NCI-H1092 (cell line): ENCODE measurements at places on chromosomes 4 and X.

- no peak for DNase-seq
These were observed 964.4 kb downstream of the RPA4 start for GRCh38 chrX:97847885-97848679.

GRCh38 chrX:132442691-132443090 lies 46.1 kb downstream of the MBNL3 start:
- no peak for DNase-seq

GRCh38 chrX:67555578-67556203 lies 11.9 kb downstream of the AR start:
- no peak for DNase-seq

DNA sequence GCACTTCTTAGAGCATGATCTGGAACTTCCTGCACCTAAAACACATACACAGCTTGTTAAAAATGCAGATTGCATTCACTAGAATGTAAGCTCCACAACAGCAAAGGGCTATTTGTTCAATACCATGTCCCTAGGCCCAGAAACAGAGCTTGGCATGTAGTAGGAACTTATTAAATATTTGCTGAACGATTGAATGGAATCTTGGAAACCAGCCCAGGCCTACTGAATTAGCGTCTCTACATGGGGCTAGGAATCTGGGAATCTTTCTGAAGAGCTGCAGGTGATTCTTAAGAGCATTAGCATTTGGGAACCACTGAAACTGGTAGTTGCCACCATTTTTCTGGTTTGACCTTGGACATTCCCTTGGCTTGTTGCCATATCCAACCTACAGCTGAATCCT lies 234.1 kb downstream of the STIM2 start:
- peak; percentile 32 for DNase-seq

- no peak for DNase-seq
These were observed 73.6 kb downstream of the SNX25 start for GRCh38 chr4:185282968-185283367.

GRCh38 chrX:50117476-50117875 lies 83.3 kb downstream of the AKAP4 start:
- DNase-seq: no peak

DNA sequence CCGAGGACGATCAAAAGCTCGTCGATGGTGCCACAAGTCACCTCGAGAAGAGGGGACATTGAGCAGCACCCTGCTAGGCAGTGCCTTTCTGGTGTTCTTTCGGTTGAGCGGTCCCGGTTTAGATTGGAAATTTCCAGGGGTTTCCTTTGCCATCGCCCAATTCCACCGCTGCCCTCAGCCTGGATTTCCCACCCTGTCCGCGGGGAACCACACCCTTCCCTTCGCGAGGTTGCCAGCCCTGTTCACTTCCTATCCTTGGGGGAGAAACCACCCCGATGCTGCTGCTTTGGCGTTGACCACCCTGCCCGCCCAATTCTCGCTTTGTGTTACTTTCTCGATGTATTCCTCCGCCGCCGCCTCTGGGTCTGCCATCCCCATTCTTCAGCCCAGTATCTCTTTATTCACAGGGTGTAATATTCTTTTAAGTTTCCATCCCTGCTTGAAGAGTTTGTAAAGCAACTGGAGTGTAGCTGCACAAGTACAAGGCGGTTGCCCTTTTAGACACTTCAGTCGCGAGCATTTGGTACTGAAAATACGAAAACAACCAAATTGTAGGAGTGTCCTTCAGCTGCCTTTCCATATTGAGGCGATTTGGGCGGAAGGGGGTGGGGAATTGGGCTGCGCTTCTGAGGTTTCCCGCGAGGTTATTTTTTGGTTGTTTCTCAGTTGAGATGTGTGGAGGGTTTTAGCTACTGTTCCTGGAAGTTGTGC lies 1.1 kb downstream of the OGT start:
- DNase-seq: peak; percentile 36

DNA sequence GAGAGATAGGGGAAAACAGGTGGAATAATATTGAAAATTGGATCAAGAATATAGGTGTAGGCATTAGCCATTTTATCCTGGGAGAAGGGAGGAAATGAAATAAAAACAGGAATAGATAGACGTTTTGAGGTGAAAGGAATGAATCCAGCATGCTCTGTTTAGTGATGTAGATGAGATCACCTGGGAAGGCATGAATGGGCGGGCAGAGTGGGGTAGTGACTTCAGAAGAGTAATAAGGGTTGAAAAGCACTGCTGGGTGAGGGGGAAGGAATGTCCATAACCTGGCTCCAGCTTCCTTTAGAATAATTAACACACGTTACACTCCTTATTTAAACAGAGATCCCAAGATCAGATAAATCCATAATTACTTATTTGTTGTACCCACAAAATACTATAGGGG lies 191.1 kb upstream of the ANXA3 start:
- DNase-seq: no peak

- DNase-seq: no peak
These were observed 27.4 kb downstream of the WDFY3 start for GRCh38 chr4:84939113-84939512.

DNA sequence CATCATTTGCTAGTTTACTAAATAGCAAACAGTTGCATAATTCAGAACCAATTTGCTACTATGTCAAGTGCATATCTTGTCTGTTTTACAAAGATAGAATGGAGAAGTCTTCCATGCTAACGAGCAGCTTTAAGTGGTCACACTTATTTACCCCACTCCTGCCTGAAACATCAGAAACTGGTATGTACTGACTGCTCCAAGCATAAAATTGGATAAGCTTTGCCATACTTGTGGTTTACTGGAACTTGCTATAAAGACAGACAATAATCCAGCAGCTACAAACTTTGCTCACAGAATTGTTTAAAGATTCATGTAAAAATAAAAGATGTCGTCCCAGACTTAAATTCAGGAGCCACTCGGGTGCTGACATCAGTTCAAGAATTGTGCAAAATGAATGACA lies 13.3 kb upstream of the CDKL2 start:
- DNase-seq: no peak

DNA sequence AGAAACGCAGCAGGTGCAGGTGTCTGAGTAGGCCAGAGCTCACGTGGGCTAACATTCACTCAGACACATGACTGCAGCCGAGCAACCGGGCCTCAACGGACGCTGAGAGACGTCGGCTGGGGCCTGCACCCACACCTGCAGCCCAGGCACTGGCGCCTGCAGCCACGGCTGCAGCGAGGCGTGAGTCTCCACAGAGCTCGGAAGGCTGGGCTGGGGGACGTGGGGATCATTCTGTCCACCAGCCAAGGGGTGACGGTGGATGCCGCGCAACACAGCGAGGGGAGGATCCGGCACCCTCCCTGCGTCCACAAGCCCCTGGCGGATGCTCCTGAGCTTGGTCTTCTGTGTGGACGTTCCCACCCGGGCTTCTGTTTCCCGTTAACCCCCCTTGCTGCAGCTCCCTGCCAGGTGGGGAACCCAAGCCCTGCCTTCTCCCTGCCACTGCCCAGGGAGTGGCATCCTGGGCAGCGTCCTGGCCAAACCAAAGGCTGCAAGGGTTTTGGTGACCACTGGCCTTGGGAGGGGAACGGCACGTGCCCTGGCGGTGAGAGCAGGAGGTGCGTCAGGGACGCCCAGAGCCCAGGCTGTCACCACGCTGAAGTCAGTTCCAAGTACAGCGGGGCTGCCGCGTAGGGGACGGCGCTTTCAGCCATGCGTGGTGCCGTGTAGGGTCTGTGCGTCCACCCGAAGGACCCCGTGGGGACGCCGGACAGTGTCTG lies 16.3 kb downstream of the PPP2R3B start:
- DNase-seq: no peak

GRCh38 chr4:126144543-126145237 lies 829.9 kb downstream of the FAT4 start:
- no peak for DNase-seq

- no peak for DNase-seq
These were observed 97.6 kb upstream of the ARSJ start for GRCh38 chr4:114076899-114077570.

GRCh38 chr4:76381986-76382385 lies 39.0 kb downstream of the CCDC158 start:
- no peak for DNase-seq

DNA sequence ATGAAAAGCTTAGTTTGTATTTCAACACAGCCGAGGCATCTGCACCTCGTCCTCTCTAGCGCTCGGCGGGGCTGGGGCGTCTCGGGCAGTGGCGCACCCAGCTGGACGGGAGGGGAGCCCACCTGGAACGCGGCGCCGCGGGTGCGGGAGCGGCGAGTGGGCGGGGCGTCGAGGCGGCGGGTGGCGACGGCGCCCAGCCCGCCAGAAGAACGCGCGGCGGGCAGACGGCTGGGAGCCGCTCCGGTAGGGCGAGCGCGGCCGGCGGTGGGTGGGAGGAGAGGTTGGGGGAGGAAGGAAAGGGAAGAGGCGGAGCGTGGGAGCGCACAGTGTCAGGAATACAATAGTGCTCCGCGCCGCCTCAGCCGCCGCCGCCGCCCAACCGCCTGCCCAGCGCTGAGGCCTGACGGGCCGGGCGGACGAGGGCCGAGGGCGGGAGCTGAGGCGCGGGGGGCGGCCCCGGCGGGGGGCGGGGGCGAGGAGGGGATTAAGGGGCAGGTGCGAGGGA lies at the start of gene JADE3:
Gene JADE3 (plus strand): TSS at position 324 of the 505 bp plus-strand sequence. CDS start 72,474 bp downstream, outside the sequence.
- peak; percentile 63 for DNase-seq

DNA sequence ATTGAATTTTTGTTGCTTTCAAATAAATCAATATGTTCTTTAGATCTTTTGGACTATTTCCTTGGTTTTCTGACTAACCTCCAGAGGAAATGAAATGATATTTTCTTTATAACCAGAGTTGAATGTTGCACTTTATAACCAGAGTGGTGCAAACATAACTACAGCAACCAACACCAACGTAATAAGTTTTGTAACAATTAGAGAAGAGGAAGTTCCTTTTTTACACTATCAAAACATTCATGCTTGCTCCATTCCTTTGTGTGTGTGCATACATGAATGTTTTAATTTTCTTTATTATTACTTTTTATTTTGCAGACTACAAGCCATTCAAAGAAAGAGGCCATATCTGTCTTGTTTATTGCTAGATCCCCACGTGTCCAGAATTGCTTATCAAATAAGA lies 193.0 kb upstream of the PPP3CA start:
- no peak for DNase-seq
